ENCODE measurements at places on chromosomes 1 and 21.

- no peak for DNase-seq
Measured at GRCh38 chr1:181987996-181988395, 73.5 kb downstream of the ZNF648 start.

DNA sequence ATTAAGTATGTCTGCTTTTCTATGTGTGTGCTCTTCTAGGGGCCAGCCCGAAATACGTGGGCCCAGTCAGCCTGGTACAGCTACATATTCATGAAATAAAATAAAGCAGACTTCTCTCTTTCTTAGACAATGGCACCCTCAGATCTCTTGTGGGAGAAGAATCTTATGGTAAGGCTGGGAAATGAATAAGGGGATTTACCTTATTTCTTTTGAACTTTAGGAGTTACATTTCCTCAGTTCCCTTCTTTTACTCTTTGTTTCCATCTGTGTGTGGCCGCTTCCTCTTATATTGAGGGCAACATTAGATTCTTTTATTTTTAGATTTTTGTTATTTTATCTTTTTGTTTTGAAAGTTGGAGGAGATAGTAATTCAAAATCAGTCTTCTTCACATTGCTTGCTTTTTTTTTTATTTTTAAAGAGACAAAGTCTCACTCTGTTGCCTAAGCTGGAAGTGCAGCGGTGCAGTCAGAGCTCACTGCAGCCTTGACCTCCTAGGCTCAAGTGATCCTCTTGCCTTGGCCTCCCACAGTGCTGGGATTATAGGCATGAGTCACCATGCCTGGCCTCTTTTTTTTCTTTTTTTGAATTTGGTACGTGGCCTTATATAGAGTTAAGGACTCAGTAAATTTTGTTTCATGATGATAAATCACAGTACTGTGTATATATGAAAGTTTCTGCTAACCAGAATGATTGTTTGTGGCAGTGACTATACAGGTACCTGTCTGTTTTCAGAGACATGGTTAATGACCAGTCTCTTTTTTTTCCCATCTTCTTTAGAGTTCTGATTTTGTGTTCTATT, 9.1 kb downstream of the LAMC1 start:
- DNase-seq, result no peak

DNA sequence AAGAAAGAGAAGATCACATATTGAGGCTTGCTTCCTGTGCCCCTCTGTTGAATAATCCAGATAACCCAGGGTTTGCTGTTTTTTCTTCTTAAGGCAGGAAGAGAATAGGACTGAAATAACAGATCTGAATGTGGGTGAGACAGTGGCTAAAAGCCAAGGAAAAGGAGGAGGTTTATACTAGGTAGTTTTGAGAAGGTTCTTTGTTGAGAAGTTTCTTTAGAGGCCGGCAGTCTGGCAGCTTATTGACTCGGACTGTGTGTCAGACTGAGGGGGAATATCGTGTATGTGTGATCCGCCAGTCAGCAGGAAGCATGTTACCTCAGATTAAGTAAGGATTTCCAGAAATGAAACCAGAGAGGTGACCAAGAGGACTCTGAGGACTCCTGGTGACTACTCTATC, 119.8 kb downstream of the PLA2G4A start:
- DNase-seq, result no peak

DNA sequence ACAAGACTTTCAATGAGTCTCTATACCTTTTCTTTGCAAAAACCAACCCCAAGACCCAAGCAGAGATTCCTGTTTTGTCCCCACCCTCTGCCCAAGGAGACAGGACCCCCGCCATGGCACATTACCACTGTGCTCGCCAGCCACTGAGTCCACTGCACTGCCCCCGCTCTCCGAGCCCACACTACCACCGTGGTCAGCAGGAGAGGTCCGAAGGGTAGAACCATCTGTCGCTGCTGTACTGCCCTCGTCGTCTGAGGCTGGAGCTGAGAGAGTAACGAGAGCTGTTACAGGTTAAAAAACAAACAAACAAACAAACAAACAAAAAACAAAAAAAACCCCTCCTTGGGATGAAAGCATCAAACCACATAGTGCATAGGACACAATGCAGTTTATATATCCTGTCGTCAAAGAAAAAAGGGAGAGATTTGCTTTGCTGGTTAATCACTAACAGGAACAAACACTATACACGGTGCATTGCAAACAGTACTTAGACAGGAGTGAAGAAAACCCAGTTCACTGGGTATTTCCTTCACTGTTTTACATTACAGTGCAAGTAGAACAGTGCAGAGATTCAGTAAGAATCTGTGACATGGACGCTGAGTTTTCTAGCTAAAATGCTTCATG, 71.0 kb downstream of the UBR4 start:
- DNase-seq, result no peak

DNA sequence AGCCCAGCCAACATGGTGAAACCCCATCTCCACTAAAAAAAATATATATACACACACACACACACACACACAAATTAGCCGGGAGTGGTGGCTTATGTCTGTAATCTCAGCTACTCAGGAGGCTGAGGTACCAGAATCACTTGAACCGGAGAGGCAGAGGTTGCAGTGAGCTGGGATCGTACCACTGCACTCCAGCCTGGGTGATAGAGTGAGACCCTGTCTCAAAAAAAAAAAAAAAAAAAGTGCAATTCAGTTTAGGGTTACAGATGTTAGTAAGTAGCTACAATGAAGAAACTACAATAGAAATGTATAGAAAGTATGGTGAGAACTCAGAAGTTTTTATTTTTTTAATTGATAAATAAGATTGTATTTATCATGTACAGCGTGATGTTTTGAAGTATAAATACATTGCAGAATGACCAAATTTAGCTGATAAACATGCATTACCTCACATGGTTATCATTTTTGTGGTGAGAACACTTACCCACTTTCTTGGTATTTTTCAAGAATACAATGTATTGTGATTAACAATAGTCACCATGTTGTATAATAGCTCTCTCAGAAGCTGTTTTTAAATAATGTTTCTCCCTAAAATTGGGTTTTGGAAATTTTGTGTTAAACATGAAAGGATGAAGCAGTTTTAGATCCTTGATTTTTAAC, 17.9 kb downstream of the KDM1A start:
- DNase-seq, result no peak

DNA sequence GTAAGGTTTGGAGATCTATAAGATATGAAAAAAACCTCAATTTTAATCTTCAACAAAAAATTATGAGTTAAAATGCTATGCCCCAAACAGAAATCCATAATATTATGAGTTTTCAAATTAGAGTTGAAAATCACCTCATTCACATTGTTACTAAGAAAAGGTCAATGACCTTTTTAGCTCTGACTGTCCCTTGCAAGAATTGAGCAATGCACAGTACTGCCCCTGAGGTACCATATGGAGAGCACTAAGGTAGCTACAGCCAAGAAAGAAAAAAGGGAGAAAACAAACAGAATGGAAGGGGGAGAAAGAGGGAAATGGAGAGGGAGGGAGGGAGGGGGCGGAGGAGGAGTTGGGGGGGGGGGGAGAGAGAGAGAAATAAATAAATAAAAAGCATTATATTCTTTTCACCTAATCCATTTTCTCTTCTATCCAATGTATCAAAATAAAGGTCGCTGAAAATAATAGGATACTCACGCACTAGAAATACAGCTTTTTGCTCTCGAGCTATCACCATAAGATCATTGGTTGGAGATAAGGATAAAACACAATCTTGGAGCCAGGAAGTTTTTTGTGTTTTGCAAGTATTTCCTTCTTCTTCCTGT, 58.8 kb downstream of the RAB3GAP2 start:
- DNase-seq, result no peak

GRCh38 chr1:107477233-107477632, 336.4 kb downstream of the NTNG1 start:
- no peak for DNase-seq

GRCh38 chr1:3690282-3691065, 38.2 kb downstream of the TP73 start:
- DNase-seq, result no peak

DNA sequence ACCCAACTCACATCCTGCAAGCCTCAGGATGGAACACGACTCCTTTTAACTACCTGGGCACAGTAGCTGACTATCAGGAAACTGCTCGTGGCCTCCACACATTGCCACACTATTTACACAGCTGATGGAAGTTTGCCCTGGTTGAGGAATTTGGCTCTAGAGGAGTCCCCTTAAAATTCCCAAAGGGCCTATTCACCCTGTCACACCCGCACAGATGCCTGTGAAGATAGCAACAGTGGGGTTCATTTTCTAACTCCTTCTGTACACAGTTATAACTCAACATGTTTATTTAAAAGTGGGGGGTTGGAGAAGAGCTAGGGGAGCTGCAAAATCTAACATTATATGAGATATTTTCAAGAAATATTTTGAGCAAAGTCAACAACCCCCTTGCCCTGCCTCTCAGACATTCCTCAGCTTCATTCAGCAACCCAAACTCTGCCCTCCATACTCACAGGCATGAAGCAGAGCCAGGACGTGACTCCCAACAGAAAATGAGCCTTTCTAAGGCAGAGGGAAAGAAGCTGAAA, 35.8 kb upstream of the CCN1 start:
- DNase-seq, result no peak

GRCh38 chr1:230205719-230206198, 138.7 kb downstream of the GALNT2 start:
- no peak for DNase-seq

GRCh38 chr21:17779496-17779895, 39.7 kb downstream of the C21orf91 start:
- DNase-seq, result no peak

GRCh38 chr1:88877382-88877825, 14.0 kb downstream of the GTF2B start:
- DNase-seq, result no peak

DNA sequence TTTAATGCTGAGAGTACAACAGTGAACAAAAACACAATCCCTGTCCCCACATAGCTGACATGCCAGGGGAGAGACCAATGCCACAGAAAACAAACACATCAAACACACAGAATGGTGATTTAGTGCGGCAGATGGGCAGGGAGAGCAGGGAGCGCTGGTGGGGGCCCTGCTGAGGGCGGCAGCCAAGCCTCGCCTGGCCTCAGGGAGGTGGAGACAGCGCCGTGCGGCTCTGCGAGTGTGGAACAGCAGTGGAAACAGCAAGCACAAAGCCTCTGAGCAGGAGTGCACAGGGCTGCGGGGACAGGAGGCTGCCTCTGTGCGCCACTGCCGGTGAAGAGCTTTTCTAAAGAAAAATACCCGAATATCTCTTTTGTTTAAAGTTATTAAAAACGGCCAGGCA, 17.0 kb downstream of the MCM3AP start:
- no peak for DNase-seq

DNA sequence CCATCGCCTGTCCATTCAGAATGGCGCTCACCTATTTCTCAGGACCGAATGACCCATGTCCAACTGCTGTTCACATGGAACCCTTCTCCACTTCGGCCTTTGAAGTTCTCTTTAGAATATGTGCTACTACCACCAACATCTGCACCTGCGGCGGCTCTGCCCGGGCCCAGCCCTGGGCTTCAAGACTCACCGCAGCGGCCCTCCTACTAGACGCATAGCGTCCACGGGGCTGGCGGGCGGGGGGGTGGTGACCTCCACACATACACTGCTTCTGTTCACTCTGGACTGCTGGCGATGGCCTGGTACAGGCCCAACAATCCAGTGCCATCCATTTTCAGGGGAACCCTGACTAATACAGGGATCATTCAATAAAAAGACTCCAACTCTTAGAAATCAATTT, 394.2 kb downstream of the VAV3 start:
- no peak for DNase-seq

DNA sequence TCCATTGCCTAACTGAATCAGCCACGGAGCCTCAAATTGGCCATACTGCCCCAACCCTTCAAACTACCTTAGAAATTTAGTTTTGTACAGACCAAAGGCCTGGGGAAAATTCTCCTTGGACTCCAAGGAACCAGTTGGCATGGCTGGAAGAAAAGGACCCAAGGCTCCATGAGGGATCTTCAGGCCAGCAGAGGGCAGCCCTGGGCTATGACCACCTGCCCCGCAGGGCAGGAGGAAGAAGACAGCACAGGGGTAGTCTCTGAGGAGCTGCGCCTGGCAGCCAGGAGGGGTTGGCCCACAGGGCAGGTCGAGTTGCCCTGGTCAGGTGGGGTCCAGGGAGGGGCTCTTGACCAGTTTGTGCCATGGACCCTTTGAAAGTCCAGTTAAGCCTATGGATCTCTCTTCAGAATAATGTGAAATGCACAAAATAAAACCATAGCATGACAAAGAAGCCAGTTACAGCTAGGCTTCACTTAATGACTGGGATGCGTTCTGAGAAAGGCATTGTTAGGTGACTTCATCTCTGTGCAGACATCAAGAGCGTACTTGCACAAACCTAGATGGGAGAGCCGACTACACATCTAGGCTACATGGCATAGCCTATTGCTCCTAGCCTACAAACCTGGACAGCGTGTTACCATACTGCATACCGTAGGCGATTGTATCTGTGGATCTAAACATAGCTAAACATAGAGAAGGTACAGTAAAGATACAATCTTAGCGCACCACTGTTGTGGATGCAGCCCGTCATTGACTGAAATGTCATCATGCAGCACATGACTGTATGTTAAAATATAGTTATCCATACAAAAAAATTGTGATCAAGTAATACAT, 26.1 kb downstream of the CACNA1S start:
- peak; percentile 7 for DNase-seq

GRCh38 chr1:232222614-232223013, 407.3 kb downstream of the SIPA1L2 start:
- DNase-seq, result no peak

- no peak for DNase-seq
Measured at GRCh38 chr1:111739925-111740765, 950 bp upstream of the INKA2 start.

- DNase-seq, result no peak
Measured at GRCh38 chr21:39040494-39041110, 142.6 kb downstream of the PSMG1 start.

DNA sequence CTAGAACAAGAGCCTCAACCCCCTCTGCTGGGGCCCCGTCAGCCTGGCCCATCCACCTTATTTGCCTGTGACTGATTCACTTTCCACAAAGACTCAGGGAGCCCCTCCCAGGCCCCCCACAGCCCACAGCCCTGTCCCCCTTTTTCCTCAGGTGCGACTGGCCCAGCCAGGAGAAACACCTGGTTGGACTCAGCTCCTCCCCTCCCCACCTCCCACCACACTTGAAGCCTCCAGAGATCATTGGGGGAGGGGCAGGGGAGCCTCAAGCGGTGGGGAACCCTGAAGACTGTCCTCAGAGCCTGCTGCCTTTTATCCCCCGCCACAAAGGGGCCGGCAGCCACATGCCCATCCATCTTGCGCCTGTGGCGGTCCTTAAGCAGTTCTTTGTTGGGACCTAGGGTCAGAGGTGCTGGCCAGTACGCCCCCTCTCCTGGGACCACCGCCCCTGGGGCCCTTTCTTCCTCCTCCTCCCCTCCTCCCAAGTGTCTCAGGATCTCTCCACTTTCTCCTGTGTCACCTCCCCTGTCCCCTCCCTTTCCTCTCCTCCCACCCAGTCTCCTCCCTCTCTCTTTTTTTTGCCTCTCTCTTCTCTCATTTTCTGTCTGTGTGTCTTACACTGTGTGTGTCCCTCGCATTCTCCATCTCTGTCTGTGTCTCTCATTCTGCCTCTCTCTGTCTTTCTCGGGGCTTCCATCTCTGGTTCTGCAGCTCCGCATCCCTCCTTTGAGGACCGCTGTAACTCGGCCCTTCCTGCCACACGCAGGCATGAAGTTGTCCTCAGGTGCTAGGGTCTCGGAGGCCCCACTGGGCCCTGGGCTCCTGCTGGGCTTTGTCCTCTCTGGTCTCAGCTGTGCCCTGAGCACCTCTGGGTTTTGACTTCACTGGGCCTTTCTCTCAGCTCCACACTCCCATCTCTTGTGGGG, 12.2 kb downstream of the CRABP2 start:
- no peak for DNase-seq
